ENCODE measurements at places on chromosomes 16 and 17.
A peak's percentile ranks its signal among the peaks of the same experiment; 100 is the strongest.

DNA sequence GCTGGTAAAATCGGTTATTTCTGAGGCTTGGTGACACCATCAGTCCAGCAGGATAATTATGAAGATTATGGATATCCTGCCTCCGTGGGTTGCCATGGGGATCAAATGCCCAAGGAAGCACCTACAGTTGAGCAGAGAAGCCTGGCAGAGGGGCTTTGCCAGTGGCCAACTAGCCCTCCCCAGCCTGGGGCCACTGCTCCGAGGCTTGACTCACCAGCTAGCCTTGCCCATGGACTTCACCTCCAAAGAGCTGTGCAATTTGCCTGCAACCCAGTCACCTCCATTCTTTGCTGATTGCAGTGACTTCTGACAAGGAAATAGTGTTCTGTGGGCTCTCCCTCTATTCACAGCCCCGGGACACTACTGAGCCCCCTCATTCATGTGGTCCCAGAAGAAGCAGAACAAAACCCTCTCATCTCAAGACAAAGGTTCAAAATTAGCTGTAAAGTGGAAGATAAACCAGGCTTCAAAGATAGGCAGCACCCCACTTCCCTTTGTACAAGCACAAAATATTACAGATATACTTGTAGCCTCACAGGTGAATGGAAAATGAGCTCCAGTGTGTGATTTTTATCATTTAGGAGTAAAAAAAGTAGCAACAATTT lies 1.6 kb downstream of the PECAM1 start:
- DNase-seq: no peak

- DNase-seq: no peak
Observed at GRCh38 chr17:72405662-72406230, 284.9 kb downstream of the SOX9 start.

DNA sequence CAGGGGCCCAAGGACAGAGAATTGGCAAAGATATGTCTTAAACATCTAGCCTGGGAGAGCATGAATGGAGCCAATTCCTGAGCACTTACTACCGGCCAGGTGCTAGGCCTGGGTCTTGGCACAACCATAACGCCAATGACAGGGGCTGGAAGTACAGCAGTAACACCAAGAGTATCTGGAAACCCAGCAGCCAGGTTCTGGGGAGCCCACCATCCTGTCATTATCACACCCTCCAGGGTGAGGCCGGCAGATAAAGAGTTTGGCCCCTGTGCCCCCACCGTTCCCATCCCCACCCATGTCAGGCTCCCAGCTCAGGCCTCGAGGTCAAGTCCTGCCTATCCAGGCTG lies 508 bp upstream of the TMC8 start:
- no peak for DNase-seq

- DNase-seq: no peak
Observed at GRCh38 chr17:35361027-35361426, 12.4 kb downstream of the SLFN11 start.

DNA sequence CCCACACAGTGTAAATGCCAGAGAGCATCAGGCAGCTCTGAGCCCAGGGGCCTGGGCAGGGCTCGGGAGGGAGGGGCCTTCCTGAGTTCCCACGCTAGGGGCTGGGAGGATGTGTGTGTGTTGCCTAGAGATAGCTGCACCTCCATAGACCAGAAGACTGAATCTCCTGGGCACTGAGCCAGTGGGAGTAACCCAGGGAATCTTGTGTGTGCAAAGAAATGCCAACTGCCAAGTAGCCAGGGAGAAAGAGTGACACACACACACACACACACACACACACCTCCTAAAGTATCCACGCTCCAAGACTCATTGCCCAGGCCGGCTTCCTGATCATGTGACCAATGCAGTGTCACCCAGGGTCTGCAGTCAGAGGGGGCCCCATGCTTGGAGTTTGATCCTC lies 166.2 kb upstream of the RPL38 start:
- DNase-seq: no peak

- DNase-seq: no peak
Observed at GRCh38 chr17:60747069-60747808, 69.6 kb downstream of the BCAS3 start.

- no peak for DNase-seq
Observed at GRCh38 chr16:11249233-11250061, 6.6 kb downstream of the SOCS1 start.

GRCh38 chr16:28537076-28537475 lies 1.7 kb downstream of the NUPR1 start:
- DNase-seq: no peak

DNA sequence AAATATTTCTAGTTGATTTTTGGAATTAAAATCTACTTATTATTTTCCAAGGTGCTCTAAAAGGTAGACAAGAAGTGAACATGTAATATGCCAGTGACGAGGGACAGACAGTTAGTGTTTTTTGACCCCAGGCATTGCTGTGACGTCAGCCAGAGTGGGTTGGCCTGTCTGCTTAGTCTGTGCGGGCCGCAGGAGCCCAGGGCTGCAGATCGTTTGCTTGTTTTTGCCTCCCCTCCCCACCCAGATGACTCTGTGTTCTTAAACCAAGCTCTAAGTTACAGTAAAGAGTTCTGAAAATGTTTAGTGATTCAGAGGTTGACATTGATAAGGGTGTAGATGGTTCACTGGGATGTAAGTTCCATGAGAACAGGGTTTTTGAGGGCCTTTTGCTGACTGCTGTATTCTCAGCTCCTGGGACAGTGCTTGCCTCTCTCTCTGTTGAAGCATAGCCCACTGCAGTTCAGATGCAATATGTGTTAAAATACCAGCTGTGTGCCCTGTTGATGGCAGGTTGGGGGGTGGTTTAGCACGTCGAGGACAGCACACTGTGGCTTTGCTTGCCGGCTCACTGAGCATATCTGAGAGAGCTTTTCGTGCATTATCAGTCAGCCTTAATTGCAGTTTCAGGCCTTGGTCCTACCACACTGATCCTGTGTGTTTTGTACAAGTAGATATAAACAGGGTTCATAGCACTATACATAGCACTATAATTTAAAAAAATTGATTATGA lies 64.8 kb downstream of the SEC14L1 start:
- no peak for DNase-seq

DNA sequence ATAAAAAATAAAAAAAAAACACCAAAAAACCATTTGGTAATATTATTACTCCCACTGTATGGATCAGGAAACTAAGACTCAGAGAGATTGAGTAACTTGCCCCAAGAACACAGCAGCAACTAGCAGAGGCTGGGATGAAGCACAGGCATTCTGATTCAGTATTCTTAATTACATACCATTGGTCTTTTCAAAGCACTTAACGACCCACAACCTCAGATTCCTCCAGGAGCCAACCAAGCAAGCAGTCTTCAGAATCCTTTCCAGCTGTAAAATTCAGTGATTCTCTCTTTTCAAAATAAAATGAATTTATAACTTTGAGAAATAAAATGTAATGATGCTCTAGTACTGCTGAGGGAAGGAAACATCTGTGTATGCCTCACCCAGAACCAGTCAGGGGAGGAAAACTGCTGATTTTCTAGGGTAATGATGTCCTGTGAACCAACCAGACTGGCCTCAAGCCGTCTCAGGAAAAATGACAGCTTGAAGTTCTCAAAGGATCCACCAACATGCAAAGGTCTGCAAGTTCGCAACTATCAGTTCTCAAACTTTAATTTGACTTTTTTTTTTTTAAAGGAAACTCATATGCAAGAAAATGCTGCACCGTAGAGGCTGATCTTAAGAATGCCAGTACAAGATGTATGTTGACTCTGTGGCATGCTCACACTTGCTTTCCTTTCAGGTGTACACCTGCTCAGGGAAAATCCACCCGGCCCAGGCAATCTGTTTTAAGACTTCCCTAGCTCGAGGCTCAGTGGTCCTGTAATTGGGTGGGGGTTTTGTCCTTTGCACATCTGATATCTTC lies 9.0 kb downstream of the CUEDC1 start:
- DNase-seq: peak; percentile 49

DNA sequence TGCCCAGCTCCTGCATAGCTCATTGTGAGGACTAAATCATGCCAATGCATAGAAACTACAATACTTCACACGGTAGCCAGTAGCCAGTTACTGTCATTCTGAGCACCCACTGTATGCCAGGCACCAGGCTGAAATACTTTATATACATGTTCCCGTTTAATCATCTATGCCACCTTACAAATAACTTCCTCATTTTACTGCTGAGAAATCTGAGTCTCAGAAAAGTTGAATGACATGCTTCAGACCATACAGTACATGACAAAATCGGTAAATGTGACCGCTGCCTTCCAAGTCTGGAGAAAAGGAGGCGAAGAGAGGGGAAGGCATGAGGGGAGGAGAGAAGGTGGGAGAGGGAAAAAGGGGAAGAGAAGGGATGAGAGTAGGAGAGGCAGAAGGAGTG lies 9.2 kb upstream of the TLCD3B start:
- DNase-seq: no peak

DNA sequence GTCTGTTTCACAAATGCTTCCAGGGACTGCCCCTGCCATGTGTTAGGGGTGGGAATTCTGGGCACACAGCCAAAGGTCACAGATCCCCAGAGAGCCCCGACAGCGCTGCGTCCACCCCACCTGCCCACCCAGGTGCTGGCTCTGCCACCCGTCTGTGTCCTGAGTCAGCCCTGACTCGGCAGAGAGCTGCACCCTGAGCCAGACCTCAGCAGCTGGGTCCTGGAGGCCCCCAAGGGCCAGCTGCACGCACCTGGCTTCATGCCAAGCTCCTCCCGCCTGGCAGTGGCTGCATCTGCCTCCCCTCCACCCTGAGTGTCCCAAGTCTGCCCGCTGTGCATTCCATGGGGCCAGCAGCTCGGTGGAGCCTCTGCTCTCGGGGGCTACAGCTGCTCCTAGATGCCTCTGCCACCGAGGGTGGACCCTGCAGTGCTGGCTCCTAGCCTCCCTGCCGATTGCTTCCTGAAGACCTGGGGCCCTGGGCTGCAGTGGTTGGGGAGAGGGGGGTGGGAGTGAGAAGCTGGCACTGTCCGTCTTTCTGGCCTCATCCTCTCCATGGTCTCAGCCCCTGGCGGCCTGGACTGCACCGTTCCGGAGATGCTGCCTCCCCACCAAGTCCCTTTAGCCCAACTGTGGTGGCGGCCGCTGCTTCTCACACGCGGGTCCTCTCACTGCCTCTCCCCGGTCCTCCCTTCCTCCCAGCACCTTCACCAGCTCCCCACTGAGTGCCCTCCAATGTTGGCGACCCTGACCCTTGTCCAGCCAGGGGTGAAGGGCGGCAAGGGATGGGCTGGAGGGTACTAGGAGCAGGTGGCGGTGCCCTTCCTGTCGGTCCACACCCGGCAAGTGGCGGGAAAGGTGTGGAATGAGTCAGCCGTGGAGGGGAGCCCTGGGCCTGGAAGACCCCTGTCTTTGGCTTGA lies 3.0 kb downstream of the SECTM1 start:
- DNase-seq: peak; percentile 45

- DNase-seq: no peak
Observed at GRCh38 chr17:78650093-78650715, 73.0 kb upstream of the DNAH17 start.

- no peak for DNase-seq
Observed at GRCh38 chr17:39726617-39727016, 3.7 kb downstream of the MIEN1 start.

DNA sequence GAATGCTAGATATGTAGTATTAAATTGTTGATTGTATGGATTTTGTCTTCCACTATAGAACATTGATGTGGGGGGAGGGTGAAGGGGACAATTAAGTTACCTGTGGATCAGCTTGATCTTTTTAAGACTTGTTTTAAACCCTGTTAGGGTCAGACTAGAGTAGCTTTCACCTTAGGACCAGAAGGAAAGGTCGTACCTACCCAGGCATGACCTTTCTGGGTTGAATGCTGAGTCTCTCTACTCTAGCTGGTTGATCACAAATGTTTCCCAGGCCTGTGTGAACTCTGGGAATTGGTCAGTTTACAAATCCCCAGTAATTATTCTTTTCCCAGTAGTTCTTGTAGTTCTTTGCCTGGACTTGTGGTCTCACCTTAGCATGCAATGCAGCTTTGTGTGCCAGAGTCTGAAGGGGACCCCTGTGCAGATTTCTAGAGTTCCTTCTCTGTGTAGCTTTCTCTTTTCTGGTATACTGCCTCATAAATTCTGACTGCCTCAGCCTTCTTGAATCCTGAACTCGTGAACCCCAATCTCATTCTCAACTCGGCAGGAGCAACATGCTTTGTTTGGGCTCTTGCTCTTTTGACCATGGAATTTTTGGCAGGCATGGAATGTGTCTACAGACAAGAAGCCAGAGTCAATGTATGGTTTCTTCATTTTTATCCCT lies 54.1 kb downstream of the VMP1 start:
- no peak for DNase-seq

GRCh38 chr17:64420143-64420670 lies 28.7 kb upstream of the MILR1 start:
- DNase-seq: peak; percentile 71

GRCh38 chr17:34974794-34975785 lies 5.2 kb upstream of the LIG3 start:
- no peak for DNase-seq

GRCh38 chr17:49132699-49133364 lies at the start of gene B4GALNT2:
TSS of gene B4GALNT2 (plus strand) at chr17:49132769. CDS start at chr17:49132793, 24 bp downstream.
- peak; percentile 5 for DNase-seq

GRCh38 chr17:80107231-80108021 lies 6.0 kb downstream of the GAA start:
- no peak for DNase-seq

DNA sequence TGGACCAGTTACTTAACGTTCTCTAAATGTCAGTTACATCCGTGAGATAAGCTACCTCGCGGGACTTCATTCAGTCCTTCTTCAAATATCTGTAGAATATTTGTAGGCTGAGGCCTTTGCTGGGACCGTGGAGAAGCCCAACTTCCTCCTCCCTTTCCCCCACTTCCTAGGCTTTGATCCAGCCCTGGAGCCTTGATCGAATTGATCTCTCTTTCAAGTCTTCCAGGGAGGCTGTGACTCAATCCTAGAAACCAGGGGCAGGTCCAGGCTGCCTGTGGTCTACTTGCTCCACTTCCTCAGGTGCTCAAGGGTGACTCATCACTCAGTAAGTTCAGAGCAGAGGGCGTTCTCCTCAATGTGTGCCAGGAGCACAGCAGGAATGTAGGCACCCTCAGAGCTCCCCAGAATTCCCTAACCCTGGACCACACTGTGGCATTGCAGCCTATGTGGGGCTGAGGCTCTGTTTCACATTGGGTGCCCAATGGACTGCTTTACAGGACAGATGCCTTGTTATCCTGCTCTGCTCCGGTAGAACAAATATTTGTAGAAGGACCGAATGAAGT lies 11.2 kb upstream of the CEP20 start:
- peak; percentile 15 for DNase-seq

- no peak for DNase-seq
Observed at GRCh38 chr17:79830303-79830702, 8.9 kb downstream of the CBX4 start.

- DNase-seq: no peak
Observed at GRCh38 chr16:21638573-21638975, 13.8 kb downstream of the IGSF6 start.

- DNase-seq: no peak
Observed at GRCh38 chr17:42698736-42699414, 16.5 kb downstream of the CNTNAP1 start.
